ENCODE measurements at places on chromosomes 4 and X.
A peak's percentile ranks its signal among the peaks of the same experiment; 100 is the strongest.

- no peak for DNase-seq
These were observed 436.7 kb upstream of the AADAT start for GRCh38 chr4:170526471-170526870.

DNA sequence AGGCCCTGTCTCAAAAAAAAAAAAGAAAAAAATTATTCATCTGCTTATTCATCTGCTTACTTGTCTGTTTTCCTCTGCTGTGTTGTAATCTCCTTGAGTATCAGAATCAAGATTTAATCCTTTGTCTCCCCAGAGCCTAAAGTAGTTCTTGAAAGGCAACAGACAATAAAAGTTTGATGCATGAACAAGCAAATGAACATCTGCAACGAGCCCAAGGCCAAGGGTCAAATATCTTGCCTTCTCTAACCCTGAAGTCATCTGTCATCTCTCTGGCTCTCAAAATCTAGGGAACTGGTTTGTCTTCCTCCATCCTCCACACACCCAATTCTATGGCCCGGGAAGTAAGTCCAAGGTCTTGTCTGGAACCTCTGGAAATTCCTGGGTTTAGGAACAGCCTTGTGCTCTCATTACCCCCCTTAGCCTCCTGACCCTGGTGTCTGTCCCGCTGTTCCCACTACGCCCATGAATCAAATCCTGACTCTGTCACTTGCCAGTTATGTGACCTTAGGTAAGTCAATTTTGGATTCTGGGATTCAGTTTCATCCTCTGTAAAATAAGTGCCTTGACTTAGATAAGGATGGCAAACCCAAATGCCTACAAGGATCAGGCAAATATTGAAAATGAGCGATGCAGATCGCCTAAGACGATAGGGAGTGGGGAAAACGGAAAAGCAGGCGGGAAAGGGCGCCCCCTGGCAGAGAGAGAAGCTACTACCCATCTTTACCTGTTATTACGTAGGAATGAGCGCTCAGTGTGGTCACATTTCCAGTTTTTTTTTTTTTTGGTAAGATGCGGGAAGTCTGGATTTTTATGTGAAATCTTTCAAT is 102.7 kb upstream of the DHX15 start:
- peak; percentile 3 for DNase-seq

GRCh38 chr4:88963817-88964216 is 93.2 kb downstream of the FAM13A start:
- DNase-seq: no peak

DNA sequence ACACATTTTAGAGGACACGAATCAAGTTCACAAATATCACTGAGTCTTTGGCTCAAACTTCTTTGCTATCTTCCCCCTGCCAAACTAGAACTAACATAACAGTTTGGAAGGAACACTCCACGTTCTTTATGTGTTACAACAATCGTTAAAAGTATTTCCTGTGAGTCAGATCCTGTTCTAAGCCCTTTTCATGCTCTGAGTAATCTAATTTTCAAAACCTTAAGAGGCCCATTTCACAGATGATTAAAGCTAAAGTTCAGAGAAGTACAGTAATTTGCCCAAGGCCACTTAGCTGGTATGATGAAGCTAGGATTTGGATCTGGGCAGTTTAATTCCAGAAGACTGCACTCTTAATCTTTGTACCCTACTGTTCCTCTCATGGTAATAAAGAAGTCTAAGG is 854.4 kb upstream of the INTU start:
- DNase-seq: no peak

DNA sequence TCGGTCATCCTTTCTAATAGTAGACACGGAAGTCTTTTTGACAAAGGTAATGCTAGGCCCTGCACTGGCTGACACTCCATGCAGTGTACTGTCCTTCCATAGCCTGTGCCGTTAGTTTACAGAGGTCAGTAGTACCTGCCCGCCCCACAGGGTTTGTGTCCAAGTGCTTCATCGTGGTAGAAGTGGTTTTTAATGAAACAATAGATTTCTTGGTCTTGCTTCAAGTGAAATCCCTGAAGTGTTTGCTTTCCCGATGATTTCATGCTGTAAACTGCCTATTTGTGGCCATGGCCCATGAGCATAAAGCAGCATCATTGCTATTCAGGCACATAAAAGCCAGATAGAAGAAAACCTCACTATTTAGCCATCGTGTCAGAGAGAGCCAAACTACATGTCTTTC is 139.3 kb downstream of the GPR143 start:
- no peak for DNase-seq
